ENCODE measurements at places on chromosomes 12 and 14. TPM values are rescaled to one million over a fixed set of nuclear protein-coding genes. Genes with fewer than 3 reads are reported as not detected.

Gene UBE3B
- 30.2 TPM for total RNA-seq

Gene ADGRD1
- total RNA-seq, result 0.81 TPM

DNA sequence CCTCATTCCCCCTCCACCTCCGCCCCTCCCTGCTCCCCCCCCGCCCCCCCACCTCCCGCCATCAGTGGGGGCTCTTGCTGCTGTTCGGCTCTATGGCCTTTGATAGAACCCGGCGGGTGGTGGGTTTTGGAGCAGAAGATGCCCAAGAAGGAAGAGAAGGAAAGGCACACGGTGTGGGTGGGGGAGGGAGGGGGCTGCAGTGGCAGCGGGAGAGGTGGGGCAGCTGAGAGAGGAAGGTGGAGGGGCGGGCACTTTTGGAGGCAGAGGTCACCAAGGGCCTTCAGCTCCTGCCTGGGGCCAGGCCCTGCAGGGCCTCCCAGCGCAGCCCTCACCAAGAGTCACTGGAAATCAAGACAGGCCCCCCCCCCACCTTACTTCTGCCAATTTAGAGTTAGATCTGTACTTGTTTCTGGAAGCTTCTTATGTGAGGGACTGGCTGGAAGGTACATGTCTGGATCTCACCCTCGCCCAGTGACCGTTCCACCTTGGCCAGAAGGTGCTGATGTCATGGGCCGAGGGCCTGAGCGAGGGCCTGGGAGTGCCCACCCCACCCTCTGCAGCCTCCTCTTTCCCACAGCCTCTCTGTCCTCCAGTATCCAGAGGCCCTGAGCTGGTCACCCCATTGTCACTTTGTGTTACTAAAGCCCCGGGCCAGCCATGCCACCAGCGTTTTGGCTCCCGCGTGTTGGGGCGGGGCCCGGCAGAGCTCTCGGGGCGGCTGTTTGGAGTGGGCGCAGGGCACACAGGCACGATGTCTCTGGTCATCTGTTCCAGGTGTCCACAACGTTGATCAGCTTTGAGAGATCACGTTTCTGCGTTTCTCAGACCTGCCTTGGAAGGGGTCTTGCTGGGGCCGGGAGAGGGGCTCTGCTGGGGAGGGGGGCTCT, 153.9 kb downstream of the KIF26A start:
- DNase-seq, result no peak

GRCh38 chr14:30143627-30144026, 216.0 kb upstream of the PRKD1 start:
- no peak for DNase-seq

DNA sequence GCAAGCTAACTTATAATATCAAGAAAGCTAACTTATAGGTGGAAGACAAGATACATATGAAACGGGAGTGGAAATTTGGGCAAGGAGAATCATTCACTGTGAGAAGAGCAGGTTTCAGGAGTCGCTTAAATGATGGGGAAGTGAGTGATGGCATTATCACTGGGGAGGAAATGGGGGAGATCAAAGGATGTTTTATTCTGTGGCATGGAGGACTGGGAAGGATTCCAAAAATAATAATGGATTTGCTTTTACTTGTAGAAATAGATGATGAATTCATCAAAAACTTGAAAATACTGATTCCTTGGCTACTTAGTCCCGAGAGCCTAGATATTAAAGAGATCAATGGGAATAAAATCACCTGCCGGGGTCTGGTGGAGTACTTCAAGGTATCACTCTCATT, 47.8 kb downstream of the SAV1 start:
- no peak for DNase-seq

All from A172 (cell line).